Large intestine (tissue), 12 donors: ENCODE measurements at places on chromosomes 13 and 19. TPM values are rescaled to one million over a fixed set of nuclear protein-coding genes. Genes with fewer than 3 reads are reported as not detected.

The PLVAP gene
- 35.6 TPM for polyA plus RNA-seq

The C19orf12 gene
- 26.5 TPM for polyA plus RNA-seq

The LYL1 gene
- 3.7 TPM for polyA plus RNA-seq

The GPC6 gene
- 26.7 TPM for polyA plus RNA-seq

The KLK12 gene
- polyA plus RNA-seq, result 2.4 TPM

The TEAD2 gene
- 17.2 TPM for polyA plus RNA-seq
